ENCODE measurements at places on chromosomes 5 and 9. TPM values are rescaled to one million over a fixed set of nuclear protein-coding genes. Genes with fewer than 3 reads are reported as not detected.

The C5orf52 gene
- total RNA-seq: not detected

The PRELID1 gene
- 93.3 TPM for total RNA-seq

The NR3C1 gene
- 46.7 TPM for total RNA-seq

The DBH gene
- 12.0 TPM for total RNA-seq

The WNT8A gene
- not detected for total RNA-seq

The ABCA1 gene
- 30.7 TPM for total RNA-seq

The NFIB gene
- total RNA-seq: 73.4 TPM

The GZMA gene
- 1.2 TPM for total RNA-seq

The FOXD4 gene
- not detected for total RNA-seq

- DNase-seq: no peak
These were observed 21.2 kb upstream of the TTC23L start for GRCh38 chr5:34817558-34818351.

- DNase-seq: no peak
These were observed 15.5 kb upstream of the SLC25A51 start for GRCh38 chr9:37919246-37919955.

GRCh38 chr9:4615778-4616177 is 46.3 kb upstream of the PLPP6 start:
- no peak for DNase-seq

GRCh38 chr5:98839469-98840383 is 66.3 kb downstream of the RGMB start:
- DNase-seq: no peak

DNA sequence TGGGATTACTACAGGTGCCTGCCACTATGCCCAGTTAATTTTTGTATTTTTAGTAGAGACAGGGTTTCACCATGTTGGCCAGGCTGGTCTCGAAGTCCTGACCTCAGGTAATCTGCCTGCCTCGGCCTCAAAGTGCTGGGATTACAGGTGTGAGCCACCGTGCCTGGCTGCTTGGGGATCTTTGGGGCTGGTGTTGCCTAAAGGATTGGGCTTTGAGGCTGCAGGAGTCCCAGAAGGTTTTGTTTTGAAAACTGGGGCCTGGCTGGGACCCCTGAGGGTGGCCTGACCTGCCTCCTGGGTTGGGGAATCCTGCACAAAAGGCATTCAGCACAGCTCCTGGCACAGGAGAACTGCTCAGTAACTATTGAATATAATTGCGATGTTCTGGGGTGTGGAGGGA is 25.1 kb upstream of the SHB start:
- DNase-seq: peak; percentile 44

- no peak for DNase-seq
These were observed 183.5 kb upstream of the IRX1 start for GRCh38 chr5:3412146-3412545.

- no peak for DNase-seq
These were observed 33.7 kb downstream of the LEAP2 start for GRCh38 chr5:132907161-132907560.

GRCh38 chr5:112434641-112435040 is 15.6 kb upstream of the EPB41L4A start:
- no peak for DNase-seq

- DNase-seq: no peak
These were observed 18.2 kb upstream of the DCP2 start for GRCh38 chr5:112958093-112959088.

DNA sequence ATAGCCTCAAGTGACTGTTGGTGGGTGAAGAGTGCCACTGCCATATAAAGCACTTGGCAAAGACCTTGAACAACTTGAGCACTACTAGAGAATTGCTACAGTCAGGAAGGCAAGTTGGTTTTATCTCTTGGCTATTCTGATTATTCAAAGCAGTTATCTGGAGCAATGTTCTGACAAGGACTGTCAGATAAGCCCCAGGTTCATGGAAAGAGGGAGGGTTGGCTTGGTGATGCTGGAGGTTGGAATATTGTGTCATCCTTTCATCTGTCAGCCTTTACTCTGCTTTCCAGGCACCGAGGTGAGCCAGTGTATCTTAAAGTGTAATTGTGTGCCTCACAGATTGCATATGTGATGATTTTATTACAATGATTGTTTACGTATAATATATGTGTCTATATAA is 548.4 kb upstream of the ZNF608 start:
- no peak for DNase-seq

- DNase-seq: no peak
These were observed 9.2 kb upstream of the RASA1 start for GRCh38 chr5:87258507-87258906.

GRCh38 chr5:56833325-56833724 is 18.0 kb downstream of the MAP3K1 start:
- DNase-seq: no peak

- DNase-seq: no peak
These were observed 34.8 kb downstream of the BOD1 start for GRCh38 chr5:173581408-173582215.
